ENCODE measurements at places on chromosomes 11 and 22.

DNA sequence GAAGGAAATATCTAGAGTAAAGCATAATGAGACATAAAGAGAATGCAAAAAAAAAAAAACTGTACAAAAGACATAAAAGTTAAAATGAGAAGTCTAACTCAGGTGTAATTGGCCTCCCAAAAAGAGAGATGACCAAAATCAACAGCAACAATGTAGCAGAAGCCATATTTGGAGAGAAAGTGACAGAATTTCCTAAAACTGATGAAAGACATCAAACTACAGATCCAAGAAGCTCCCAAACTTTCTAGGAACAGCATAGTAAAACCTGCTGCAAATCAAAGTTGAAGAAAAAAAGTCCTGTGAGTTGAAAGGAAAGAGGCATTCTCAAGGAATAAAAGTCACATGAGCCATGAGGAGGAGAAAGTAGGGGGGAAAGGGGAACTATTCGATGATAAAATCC, 231.3 kb downstream of the METTL15 start:
- DNase-seq: no peak

GRCh38 chr11:37184326-37184725, 586.3 kb upstream of the RAG2 start:
- DNase-seq: no peak

GRCh38 chr22:44088976-44089570, 65.0 kb downstream of the PARVB start:
- peak; percentile 23 for DNase-seq

- peak; percentile 15 for DNase-seq
These were observed 71.5 kb upstream of the VSTM5 start for GRCh38 chr11:93921695-93922468.

DNA sequence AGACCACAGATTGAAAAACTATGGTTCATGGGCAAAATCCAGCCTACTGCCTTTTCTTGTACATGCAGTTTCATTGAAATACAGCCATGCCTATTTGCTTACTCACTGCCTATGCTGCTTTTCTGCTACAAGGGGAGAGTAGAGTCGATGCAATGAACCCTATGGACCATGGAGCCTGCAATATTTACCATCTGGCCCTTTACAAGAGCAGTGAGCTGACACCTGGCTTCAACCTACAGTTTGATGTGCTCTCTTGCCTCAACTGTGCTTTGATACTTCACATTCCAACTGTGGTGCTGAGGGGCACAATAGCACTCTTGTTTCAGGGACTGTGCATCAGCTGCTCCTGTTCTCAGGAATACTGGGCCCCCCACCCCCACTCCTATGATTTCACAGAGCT, 239.5 kb upstream of the SORL1-AS1 start:
- no peak for DNase-seq

DNA sequence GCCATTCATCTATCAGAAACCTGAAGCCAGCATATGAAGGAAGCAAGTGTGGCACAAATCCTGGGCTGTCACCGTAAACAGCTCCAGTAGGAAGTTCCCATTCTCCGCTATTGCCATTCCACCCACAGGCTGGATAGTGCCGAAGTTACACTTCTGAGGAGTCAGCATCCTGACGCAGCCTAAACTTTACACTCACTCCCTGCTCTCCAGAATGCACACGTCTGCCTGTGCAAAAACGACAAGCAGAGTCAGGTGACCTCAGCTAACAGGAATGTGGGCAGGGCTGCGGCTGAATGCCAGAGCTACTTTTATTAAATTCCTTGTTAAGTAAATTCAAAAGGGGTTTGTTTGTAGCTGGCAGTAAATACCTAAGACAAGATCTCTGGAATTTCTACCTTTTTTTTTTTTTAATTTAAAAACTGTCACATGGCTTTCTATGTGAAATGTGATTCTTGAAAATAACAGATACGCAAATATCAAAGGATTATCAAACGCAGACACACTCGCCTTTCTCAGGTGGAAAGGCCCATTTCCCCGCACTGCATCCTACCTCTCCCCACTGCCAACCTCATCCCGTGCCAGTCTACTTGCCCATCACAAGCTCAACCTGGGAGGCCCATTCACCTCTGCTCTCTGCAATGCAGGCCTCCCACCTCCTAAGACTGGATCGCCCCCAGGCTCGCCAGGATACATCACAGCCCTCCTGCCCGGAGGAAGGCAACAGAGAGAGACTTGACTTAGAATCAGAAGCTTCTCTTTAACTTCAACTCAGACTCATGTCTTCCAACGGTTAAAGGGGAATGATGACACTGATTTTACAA, 33.5 kb downstream of the NFRKB start:
- DNase-seq: peak; percentile 90
